ENCODE measurements at places on chromosomes 12 and 14.

- DNase-seq, result no peak
These were observed 248.4 kb upstream of the CCDC196 start for GRCh38 chr14:66237741-66238140.

- no peak for DNase-seq
These were observed 131.2 kb upstream of the DYRK2 start for GRCh38 chr12:67517181-67517887.

GRCh38 chr14:32186248-32186647 is 15.6 kb upstream of the RNU6-7 start:
- no peak for DNase-seq

- peak; percentile 67 for DNase-seq
These were observed at the start of gene GALNT6 for GRCh38 chr12:51391283-51392123. Gene GALNT6 (minus strand): TSS chr12:51391406. CDS start chr12:51379781, 11,625 bp downstream.

- DNase-seq, result no peak
These were observed 125.4 kb downstream of the STXBP6 start for GRCh38 chr14:24924544-24924943.

DNA sequence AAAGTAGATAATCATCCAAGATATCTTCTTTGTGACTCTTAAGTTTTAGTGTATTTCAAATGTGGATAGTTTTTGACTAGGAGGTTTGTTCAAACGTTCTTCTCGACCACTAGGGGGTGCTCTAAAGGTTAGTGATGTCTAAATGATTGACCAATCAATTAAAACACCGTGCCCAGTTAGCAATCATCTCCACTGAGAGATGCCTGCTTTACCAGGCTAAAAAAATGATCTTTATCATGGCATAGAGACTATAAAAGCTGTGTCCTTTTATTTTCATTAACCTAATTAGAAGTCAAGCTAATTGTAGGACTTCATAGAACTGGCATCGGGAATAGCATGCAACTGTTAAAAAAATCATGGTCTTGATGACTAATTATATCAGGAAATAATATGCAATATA is 153.9 kb downstream of the PRKCH start:
- peak; percentile 53 for DNase-seq

DNA sequence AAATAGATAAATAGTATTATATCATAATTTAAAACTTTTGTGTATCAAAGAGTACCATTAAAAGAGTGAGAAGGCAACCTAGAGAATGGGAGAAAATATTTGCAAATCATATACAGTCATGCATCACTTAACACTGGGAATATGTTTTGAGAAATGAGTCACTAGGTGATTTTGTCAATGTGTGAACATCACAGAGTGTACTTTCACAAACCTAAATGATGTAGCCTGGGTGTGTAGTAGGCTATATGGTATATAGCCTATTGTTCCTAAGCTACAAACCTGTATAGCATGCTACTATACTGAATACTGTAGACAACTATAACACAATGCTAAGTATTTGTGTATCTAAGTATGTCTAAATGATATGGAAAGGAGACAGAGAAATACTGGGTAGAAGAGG is 48.0 kb upstream of the ARID2 start:
- no peak for DNase-seq

GRCh38 chr14:51382506-51382905 is 142.5 kb downstream of the TMX1 start:
- DNase-seq, result no peak

GRCh38 chr12:52171950-52172512 is 19.8 kb downstream of the KRT80 start:
- no peak for DNase-seq

GRCh38 chr12:7970475-7971252 is 34.7 kb upstream of the SLC2A3 start:
- DNase-seq, result peak; percentile 91

DNA sequence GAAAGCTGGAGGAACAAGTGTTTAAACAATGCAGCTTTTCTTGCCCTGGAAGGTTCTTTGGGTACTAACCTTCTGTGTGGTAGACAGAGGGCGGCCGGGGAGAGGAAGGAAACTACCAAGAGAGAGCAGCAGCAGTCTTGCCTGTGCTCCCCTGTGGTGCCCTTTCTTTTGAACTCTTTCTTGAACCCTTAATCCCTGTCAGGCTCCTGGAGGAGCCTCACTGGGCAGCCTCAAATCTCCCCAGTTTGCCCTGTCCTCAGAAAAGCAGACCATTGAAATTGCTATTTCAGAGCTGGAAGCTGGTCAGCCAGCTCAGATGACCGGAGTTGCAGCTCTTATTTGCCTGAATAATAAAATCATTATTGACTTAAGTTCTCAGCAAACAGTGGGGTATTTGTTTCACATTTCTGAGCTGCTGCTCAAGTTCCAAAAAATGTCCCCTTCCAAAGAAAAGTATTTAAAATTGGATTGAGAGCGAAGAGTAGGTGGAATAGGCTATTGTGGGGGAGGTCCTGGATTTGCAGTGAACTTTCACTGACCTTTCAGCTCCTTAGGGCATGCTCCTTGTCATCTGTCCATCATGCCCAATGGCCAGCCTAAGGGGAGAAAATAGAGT is 42.1 kb upstream of the RNASE3 start:
- DNase-seq, result no peak

DNA sequence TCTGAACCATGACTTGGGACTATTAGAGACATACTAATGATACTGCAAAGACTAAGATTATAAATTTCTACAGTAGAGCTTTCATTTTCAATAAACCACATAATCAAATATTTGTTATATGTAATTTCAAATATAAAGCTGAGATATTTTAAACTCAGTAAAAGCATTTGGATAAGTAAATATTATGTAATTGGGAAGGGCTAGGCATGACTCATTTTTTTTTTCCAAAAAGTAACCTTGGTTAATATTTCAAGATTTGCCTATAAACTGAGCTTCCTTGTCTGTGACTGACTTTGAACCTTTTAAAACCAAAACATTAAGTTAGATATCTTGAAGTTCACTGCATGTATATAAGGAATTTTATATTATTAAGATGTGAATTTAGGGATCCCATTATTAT is 332.5 kb downstream of the CEP128 start:
- DNase-seq, result no peak

GRCh38 chr14:64409126-64409920 is 21.2 kb downstream of the MTHFD1 start:
- DNase-seq, result no peak

GRCh38 chr12:54082397-54082892 is 28.8 kb downstream of the HOXC4 start:
- DNase-seq, result no peak

GRCh38 chr12:94148739-94149118 is 352 bp downstream of the PLXNC1 start:
- DNase-seq, result peak; percentile 79

- DNase-seq, result peak; percentile 18
These were observed 193.9 kb downstream of the C12orf42 start for GRCh38 chr12:103301642-103302591.

DNA sequence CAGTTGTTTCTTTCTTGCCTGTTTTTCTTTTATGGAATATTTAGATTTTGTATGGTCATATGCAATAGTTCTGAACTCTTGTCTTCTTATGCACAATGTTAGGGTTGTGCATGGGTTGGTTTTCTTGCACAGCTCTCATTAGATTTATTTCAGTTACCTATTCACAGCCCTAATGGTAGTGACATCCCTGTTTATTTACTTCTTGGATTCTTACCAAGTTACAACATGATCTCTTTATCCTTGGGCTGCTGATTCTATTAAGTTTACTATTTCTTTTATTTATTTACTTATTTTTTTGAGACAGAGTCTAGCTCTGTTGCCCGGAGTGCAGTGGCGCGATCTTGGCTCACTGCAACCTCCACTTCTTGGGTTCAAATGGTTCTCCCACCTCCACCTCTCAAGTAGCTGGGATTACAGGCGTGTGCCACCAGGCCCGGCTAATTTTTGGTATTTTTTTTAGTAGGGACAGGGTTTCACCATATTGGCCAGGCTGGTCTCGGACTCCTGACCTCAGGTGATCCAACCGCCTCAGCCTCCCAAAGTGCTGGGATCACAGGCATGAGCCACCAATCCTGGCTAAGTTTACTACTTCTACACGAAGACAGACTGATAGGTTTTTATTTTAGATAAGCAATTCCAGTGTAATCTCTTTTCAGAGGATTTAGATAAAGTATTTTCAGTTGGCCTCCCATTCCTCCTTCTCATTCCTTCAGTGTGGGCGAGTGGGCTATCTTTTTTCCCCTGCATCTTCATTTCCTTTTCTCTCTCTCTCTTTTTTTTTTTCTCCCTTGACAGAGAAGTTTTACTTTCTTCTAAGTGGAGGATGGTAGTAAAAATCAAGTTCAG is 395.1 kb upstream of the RGS6 start:
- no peak for DNase-seq

- peak; percentile 69 for DNase-seq
These were observed 256.3 kb downstream of the NTF3 start for GRCh38 chr12:5688226-5688625.

DNA sequence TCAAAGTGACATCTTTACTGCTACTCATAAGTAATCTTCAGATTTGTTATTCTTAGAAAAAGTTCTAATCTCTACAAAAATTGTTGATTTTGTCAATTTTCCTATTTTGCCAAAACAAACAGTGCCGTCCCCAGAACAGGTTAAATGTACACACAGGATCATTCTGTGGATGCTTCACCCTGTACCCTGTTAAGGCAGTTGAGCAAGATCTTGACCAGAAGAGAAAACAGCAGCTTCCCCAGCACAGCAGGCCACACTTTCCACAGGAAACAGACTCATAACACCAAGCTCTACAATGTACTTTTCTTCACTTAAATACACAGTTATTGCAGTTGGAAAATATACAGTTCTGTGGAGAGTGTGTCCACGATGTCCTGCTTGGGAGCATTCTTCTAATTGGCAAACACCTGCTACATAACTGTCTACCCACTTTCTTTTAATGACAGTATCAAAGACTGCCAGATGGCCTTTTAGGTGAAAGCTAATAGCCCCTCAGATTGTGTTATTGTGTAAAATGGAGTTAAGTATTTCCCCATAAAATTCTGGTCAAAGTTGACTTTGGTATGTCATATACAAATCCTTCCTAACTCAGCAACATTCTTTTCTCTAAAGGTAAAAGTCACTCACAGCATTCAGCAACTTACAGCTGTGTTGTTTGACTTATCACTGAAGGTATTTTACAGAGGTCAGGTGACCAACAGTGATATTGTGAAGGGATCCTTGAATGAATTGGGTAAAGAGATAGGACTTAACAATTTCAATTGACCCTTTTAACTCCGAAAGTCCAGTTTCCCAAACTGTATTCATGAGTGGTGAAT is 77.0 kb downstream of the SEC23A start:
- DNase-seq, result no peak

DNA sequence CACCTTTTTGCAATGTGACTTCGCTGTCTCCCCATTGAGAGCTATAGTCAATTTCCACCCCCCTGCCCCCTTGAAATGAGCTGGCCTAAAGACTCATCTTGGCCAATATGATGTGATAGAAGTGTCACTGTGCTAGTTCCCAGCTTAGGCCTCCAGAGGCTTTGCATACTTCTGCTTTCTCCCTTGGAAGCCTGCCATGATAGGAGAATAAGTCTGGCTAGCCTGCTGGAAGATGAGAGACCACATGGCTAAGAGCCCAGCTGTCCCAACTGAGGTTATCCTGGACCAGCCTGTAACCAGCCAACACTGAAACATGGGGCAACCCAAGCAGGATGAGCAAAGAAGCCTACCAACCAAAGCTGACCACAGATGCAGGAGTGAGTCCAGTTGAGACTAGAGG is 196.9 kb downstream of the GRIN2B start:
- DNase-seq, result no peak

DNA sequence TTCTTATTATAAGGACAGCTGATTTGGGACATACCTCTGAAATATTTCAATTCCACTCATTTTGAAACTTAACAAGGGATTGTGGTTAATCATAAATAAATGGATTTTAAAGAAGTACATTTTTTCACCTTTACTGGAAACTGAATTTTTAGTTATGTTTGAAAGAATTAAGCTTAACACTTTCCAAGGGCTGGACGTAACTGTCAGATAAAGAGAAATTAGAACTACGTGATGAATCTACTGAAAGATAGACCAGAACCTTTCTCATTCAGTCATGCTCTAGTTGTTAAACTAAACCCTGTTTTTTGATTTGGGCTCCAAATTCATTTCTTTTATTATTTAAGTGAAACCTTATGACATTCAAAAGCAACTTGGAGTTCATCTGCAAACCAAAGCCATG is 1892.1 kb upstream of the SEL1L start:
- no peak for DNase-seq

DNA sequence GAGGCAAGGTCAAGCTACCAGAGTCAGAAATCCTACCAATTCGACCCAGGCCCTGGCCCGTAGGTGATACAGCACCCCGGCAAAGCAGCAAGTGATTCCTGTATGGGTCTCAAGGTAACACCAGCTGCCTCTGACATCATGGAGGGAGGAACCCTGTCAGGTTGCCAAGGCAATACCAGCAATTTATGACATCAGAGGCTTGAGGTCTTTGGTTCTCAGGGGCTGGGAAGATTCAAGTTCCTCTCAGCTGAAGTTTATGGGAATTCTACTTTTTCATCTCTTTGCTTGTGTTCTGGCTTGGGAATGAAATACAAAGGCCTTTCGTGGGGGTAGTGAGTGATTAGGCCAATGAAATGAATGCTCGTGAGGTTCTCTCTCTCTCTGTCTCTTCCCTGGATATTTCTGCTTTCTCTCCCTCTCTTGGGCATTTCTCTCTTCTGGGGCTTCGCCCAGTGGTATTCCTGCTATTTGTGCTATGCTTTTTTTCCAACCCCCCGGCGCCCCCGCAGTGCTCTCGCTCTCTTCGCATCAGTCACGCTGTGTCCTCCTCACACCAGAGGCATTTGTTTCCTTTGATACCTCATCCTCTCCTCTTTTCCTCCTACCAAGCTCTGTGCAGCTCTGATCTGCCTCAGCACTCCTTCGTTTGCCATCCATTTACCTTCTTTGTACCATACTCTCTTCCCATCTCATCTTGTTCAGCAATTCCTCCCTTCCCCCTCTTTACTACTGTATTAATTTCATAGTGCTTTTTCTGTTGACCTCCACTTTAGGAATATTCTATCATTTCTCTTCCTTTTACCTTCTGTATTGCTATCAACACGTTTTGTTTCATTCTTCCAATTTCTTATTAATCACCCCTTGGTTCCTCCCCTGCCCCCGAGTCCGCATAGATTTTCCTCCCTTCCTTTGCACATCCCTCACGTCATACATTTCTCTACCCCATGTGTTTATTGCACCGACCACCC is 2.9 kb downstream of the ZFHX2 start:
- no peak for DNase-seq

DNA sequence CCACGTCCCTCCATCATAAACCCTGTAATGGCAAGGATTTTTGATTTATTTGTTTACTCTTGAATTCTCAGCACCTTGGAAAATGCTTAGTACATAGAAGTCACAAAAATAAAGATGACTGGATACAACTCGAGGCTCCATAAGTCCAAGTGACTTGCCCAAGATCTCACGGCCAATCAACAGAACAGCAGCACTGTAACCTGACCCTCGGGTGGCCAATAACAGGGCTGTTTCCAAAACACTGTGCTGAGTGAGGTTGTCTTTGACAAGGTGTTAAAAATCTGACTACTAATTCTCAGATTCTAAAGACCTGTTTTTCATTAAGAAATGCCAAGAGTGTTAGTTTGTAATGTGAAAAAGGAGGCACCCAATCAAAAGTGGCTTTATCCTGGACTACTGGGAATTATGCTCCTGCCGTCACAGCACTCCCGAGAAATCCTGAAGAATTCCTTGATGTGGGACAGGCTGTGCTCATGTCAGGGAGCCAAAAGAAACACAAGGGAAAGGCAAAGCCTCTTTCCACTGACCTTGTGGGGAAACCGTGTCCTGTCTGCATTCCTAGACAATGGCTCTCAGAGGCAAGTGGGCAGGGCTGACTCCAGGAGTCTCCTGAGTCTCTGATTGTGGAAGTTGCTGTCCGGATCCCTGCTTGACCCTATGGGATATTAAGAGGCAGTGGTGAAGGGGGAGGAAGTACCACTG is 204.7 kb upstream of the PELI2 start:
- no peak for DNase-seq

- peak; percentile 42 for DNase-seq
These were observed 503.5 kb downstream of the LRFN5 start for GRCh38 chr14:42110167-42110566.

All from D341Med (cell line).